ENCODE measurements at places on chromosomes 1 and 21.
A peak's percentile ranks its signal among the peaks of the same experiment; 100 is the strongest.

DNA sequence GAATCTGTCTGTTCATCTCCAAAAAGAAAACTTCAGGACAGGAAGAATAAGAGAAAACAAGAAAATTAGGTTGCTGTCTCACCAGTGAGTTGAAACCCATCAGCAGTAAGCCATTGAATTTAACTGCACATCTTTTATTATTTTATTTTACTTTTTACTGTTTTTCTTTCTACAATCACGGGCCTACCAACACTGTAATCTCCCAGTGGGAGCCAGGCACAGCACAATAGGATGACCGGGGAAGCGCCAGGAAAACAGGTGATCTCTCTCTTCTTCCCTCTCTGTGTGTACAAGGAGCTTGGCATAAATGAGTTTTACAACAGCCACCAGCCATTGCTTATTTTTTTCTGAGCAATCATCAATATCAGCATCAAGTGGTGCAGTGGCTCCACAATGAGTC is 113.1 kb upstream of the ESRRG start:
- no peak for DNase-seq

- DNase-seq: no peak
Measured at GRCh38 chr1:97412737-97413136, 508.1 kb downstream of the DPYD start.

DNA sequence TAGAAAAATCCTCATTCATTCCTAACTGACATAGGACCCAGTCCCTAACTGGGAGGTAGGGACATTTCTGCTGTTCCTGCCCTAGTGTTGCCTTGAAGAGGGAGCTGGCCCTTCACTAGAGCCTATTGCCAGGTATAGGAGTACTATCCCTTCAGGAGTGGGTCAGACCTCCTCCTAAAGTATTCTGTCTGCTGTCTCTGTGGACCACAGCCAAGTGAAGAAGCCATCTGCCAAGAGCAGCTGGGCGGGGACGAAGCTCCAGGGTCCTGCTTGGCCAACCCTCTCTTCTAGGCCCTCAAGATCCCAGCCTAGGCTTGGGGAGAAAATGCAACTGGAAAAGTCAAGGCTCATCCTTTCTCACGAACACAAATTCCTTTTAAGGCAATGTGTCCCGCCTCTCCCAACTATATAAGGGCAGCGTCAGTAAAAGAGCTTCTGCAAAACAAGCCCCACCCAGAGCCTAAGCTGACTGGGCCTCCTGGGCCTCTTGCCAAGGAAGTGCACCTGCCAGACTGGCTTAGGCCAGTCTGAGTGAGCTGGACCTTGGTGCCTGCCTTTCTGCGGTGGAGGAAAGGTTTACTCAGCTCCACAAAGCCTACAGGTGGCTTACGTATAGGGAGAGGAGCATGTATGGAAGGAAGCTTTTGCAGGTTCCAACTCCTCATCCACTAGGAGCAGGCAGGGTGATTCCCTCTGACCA is 638 bp upstream of the TUFT1 start:
- DNase-seq: peak; percentile 68

DNA sequence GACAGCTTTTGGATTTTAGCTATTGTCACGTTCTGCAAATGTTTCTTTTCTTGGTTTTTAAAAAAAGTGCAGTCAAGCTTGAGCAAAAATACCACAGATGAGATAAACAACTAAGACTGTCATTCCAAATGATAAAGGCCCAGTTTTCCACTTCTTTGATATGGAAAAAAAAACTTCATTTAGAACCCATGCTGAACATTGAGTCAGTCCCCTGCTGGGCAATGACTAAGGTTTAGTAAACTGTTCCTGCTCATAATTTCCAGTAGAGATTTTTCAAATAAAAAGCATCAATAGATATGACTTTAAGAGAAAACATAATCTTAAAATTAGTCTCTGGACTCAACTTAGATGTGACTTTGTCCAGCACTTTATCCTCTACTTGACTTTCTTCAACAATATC is 167.9 kb upstream of the C8B start:
- no peak for DNase-seq

DNA sequence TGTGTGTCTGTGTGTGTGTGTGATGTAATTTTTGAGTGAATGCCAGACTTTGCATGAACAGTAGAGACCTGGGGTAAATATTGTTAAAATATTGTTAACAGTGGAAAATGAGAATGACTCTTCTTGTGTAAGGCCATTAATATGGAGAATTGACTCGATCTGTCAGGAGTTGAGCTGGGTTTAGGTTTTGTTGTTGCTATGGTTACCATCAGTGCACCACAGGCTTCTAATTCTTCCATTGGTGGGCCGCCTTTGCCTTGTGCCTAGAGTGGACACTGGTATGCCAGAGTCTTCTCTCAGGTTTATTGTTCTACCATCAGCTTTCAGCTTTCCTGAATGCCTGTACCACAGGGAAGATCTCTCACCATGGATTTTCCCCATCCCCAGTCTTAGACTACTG is 10.0 kb upstream of the NHLH2 start:
- no peak for DNase-seq

DNA sequence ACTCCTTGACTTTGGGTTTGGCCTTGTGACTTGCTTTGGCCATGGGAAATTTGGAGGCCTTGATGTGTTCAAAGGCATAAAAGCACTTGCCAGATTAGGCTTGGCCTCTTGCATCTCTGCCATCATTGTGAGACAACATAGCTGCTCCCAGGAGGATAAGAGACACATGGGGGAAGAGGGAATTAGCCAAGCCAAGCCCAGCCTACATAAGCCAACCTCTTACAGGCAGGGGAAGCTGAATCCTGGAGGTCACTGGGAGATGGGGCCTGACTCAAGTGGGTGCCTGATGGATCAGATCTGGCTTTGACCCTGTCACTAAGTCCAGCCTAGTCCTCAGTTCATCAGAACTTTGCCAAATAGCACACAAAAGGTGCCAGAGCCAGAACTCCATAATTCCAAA is 37.6 kb upstream of the HMGB4 start:
- DNase-seq: no peak

DNA sequence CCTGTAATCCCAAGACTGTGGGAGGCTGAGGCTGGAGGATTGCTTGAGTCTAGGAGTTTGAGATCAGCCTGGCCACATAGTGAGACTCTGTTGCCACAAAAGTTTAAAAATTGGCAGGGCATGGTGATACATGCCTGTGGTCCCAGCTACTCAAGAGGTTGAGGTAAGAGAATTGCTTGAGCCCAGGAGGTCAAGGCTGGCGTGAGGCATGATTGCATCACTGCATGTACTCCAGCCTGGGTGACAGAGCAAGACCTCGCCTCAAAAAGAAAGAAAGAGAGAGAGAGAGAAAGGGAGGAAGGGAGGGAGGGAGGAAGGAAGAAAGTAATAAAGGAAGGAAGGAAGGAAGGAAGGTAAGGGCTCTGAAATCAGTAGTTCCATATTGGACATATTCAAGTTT is 25.0 kb downstream of the GLUL start:
- DNase-seq: no peak

GRCh38 chr1:2543543-2544092 is 12.6 kb upstream of the TNFRSF14 start:
- DNase-seq: no peak

GRCh38 chr1:221793439-221794078 is 51.7 kb upstream of the DUSP10 start:
- DNase-seq: no peak

GRCh38 chr1:182003025-182003725 is 58.3 kb downstream of the ZNF648 start:
- DNase-seq: no peak

- no peak for DNase-seq
Measured at GRCh38 chr21:25870084-25870483, 135.3 kb downstream of the GABPA start.

DNA sequence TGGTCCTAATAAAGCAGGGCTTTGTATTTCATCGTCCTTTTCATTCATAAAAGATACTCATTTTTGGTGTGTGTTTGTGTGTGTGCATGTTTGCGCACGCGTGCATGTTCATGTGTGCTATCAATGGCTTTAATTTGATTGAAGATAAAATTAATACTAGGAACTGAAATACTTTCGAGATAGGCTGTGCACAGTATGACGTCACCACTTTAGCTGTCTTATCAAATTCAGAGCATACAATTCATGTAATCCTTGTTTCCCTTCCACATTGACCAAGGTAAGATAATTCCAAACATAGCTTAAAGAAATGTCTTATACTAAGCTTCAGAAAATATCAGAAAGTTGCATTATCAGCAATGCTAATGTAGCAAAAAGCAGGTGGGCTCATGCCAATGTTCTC is 113.6 kb upstream of the CYYR1 start:
- DNase-seq: no peak

DNA sequence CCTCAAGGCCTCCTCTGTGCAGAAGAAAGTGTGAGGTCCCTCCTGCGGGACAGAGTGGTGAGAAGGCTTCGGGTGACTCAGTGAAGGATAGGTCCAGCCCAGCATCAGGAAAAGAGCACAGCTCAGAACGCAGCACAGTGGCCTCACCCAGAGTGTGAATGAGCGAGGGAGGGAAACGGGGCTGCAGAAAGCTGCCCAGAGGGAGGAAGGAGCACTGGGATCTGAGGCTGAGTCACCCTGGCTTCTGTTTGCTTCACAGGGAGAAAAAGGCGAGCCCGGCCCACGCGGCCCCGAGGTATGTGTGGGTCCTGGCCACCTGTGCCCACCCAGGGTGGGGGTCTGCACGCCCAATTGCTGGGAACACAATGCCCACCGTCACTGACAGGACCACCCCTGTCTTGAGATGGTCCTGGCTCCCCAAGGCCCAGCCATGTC is 24.3 kb downstream of the COL6A2 start:
- no peak for DNase-seq

- DNase-seq: peak; percentile 63
Measured at GRCh38 chr1:240086726-240087125, 5.0 kb upstream of the FMN2 start.

DNA sequence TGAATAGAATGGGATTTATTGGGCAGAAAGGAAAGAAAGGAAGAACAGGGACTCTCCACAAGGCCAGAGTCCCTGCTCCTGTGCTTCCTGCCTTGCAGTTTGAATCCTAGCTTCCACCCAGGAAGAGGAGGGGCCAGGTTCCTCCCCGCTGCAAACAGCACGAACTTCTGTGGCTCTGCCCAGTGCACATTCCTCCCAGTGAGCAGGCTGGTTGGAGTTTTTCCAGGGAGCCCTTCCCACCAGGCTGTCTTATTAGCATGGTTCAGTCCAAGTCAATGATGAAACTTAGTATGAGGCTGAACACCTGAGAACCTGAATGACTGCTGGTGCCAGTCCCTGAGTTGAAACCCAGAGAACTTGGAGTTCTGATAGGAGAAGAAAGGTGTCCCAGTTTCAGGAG is 247.2 kb downstream of the DUSP10 start:
- DNase-seq: no peak

GRCh38 chr21:26082549-26082948 is 88.0 kb downstream of the APP start:
- DNase-seq: no peak

GRCh38 chr1:169694304-169695075 is 16.9 kb downstream of the SELL start:
- no peak for DNase-seq

GRCh38 chr1:151661751-151662150 is 49.9 kb downstream of the SNX27 start:
- DNase-seq: no peak

DNA sequence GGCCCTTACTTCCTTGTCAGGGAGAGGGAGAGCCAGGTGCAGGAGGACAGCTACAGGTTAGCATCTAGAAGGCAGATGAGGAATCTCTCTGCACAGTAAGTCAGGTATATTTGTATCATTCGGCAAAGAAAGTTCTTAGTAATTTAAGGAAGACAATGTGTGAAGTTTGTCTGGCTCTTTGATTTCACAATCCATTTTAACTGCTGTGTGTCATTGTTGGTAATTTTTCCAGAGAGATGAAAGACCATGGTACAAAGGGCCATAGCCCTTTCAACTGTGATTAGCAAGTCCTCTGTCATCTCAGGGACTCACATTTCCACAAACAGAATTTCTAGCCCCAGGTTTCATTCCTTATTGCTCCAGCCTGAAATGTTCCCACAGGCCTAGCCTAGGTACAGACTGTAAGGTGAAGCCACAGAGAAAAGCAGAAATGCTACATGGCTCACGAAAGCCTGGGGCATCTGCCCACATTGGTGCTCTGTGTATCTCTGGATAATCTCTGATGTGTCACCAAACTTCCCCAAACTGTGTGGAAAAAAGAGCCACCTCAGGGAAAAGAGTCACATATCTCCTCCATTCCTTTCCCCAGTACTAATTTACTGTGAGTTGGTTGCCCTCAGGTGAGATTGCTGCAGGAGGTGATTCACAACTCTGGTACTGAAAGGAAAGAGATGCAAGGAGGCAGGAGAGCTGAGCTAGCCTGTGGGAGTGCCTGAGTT is 70.6 kb downstream of the SYT6 start:
- DNase-seq: no peak

GRCh38 chr1:156658496-156658895 is 16.6 kb downstream of the BCAN start:
- DNase-seq: no peak

GRCh38 chr1:24351918-24352627 is 32.9 kb downstream of the GRHL3 start:
- no peak for DNase-seq

DNA sequence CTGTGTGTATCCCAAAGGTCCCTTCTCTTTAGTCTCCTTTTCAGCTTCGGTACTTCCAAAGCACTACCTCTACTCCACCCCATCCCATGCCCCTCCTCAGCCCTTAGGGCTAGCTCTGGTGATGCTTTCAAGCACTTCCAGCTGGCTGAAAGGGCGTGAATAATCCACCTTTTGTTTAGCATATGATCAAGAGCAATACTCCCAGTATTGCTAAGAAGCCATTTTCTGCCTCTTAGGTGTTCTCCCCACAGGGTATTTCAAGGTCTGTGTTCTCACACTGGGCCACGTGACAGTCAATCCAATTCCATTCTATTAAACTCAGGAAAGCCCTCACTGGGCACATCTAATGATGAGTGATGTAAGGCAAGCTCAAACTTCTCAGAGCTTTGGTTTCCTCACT is 298.5 kb upstream of the PROX1 start:
- no peak for DNase-seq

- DNase-seq: no peak
Measured at GRCh38 chr1:156908541-156908940, 11.9 kb upstream of the LRRC71 start.

- no peak for DNase-seq
Measured at GRCh38 chr1:112744009-112744578, 29.0 kb upstream of the PPM1J start.

GRCh38 chr1:64822621-64823020 is 77.7 kb downstream of the RAVER2 start:
- no peak for DNase-seq

GRCh38 chr1:222813866-222814535 is 838 bp upstream of the DISP1 start:
- no peak for DNase-seq

DNA sequence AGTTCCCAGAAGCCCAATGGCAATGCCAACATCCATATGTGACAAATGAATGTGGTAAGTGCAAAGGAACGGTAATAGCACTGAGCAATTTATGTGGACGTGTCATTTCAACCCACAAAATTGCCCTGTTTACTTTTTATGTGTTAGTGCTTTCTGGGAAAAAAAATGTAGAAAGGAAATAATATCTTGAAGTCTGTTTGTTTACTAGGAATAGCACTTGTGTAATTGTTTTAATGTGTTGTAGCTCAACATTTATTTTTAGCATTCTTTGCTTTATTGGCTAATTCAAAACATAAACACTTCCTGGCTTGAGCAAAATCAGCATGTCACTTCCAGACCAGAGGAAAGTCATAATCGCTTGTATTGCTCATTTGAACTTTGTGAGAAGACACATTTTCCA is 224.8 kb upstream of the KCNK2 start:
- DNase-seq: no peak
